ENCODE measurements at places on chromosomes 16 and 17.

DNA sequence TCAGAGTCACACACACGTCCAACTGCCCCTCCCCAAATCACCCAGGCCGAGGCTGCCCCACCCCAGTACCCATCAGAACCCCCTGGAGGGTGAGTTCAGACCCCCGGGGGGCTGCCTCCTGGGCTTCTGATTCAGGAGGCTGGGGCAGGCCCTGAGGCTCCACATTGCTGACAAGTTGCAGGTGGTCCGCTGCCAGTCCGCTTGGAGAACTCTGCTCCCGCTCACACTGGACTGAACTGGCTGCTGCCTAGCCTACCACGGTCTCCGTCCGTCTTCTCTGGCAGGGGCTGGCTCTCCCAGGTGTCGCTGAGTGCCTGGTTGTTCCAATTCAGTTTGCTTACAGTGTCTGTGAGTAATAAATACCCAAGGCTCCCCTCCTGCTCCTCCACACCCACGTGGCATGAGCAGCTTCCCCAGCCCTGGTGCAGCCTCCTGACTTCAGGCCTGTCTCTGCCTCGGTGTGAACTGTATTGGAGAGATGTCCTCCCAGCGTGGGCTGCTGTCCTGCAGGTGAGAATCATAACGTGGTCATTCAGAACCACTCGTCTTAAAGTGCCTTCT is 163.4 kb downstream of the LAT start:
- no peak for DNase-seq

- no peak for DNase-seq
These were observed 677 bp downstream of the CBX1 start for GRCh38 chr17:48100591-48101011.

DNA sequence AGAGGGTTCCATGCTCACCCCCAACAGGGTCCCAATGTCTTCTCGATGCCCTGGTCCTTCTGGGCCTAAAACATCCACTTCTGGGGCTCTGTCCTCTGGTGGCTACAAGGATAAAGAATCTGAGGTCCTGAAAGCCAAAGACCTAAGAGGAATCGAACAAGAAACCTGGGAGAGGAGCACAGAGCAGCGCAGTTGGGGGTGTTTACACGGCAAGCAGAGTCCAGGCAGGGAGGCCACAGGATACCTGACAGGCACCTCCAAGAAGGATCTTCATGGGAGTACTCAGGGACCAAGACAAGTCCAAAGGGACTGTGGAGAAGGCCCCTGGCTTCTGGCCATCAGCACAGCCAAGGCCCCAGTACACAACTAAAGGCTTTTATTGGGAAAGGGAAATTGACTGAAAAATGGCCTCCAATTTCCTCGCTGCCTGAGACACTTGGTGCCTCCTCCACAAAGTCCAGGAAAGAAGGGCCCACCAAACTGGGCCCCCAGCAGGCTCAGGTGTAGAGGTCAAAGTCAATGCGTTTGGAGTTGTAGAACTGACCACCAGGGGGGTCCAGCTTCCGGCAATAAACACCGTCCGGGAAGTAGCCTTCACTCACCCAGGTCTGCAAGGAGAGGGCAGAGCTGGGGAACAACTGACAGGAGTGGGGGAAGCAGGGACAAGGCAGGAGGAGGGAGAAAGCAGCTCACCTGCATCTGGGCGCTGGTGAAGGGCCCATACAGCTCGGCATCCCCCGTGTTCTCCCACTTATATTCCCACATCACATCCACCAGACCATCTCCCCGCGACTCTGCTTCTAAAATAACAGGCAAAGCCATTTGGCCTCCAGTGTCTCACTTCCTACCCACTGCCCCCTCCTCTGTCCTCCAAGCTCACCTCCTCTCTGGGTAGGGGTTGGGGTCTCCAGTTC is 2.4 kb downstream of the CD2BP2 start:
- DNase-seq, result no peak

GRCh38 chr17:65190467-65191097 is 53.4 kb downstream of the RGS9 start:
- DNase-seq, result no peak

DNA sequence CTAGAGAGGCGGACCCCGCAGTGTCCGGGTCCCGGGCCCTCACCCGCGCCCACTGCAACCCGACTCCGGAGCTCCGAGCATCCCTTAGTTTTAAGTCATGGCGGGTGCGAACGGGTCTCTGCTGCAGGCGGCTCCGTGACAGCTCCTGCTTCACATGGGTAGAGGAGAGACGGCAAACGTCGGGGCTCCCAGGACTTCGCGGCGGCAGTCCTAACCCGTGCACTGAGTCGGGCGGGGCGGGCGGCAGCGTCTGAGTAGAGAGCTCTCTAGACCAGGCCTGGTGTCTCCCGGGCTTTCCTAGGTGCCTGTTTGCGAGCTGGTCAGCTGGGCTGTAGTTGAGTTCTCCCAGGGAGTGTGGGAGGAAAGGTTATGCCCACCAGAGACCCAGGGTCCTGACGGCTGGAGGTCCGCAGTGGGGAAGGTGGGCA is 345 bp downstream of the TSC2 start:
- no peak for DNase-seq

DNA sequence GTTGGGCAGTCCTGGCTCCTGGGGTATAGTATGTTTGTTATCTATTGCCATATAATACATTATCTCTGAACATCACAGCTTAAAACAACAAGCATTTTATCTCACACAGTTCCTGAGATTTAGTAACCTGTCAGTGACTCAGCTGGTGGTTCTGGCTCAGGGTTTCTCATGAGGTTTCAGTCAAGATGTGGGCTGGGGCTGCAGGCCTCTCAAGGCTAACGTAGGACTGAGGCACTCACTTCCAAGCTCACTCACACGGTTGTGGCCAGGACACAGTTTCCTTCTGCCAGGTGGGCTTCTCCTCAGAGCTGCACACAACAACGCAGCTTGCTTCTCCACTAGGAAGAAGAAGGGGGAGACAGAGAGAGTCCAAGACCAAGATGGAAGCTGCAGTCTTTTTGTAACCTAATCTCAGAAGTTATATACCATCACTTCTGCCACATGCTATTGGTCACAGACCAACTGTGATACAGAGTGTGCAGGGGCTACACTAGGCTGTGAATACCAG is 10.3 kb upstream of the MED13 start:
- DNase-seq, result no peak

DNA sequence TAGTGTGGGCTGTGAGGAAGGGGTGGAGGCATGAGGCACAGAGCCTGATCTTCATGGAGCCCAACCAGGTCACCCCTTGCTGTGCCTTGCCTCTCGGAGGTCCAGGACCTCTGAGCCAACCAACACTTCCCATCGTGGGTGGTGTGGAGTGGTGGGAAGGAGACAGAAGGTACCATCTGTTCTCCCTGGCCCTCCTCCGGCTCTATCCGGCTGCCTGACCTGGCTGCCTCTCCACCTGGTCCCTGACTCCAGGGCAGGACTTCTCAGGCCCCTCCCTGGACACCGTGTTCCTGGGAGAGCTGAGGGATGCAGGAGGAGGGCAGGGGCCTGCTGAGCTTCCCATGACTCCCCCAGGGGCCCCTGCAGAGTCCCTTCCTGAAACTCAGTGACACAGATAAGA is 3.9 kb downstream of the PDK2 start:
- no peak for DNase-seq

GRCh38 chr16:83100679-83101078 is 473.9 kb downstream of the CDH13 start:
- DNase-seq, result no peak

- DNase-seq, result no peak
These were observed 1.3 kb upstream of the TNFSF13 start for GRCh38 chr17:7557147-7557764.

DNA sequence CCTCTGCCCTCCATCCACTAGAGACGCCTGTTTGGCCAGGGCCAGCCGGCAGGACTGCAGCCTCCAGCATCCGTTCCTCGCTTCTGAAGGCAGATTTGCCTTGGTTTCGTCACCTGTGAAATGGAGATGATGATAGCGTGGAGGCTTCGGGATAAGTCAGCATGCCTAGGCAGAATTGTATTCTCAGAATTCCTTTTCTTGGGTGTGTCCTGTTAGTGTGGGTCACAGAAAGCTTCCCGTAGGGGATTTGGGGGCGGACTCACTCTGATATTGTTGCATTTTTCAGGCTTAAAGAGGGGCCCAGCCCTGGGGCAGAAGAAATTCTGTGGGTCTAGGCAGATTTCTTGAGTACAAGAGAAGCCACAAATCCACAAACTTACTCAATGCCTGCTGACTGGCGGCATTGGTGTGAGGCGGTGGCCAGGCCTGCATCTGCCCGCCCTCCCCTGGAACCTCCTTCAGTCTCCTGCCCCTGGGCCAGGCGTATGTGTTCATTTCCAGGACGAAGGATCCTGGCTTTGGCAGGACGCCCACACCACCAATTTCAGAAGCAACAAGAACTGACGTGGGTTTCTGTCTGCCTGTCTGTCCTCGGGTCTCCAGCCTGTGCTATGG is 17.6 kb downstream of the CCDC42 start:
- DNase-seq, result no peak

DNA sequence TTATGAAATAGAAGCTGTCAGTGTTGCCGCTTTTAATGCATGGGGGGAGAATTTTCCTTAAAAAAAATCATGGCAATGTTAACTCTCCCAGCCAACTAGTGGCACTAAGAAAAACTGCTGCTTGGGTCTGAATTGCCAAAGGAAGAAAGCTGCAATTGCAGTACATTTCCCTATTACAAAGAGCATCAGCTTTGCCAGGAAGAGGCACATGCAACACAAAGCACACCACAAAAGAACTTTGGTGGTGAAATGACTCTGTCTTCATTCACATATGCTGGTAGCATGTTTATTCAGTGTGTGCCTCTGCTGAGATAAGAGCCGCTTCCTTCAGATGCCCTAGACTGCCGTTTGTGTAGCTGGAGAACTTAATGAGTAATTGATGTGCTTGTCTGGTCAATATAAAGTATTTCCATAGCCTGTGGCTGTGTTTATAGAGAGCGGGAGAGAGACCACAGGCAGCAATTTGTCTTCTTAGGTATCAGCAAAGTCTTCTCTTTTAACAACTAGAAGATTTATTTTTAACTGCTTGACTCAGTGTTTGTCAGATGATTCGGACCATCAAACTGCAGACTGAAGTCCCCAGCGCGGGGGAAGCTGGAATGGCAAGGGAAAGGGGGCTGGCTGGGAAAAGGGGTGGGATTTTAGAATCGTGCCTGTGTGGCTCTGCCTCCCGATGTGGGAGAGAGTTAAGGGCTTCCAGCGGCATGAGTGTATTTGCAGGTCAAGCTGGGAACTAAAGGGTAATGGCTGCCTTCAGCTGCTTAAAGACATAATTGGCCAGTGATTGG is 115.1 kb downstream of the MRTFB start:
- no peak for DNase-seq

GRCh38 chr17:45841883-45842525 is 2.7 kb upstream of the SPPL2C start:
- no peak for DNase-seq

GRCh38 chr17:82937411-82938371 is 97.9 kb upstream of the ZNF750 start:
- DNase-seq, result no peak

GRCh38 chr17:50020841-50021599 is 26.0 kb upstream of the DLX3 start:
- DNase-seq, result no peak

GRCh38 chr16:78097548-78097947 is 1.9 kb upstream of the WWOX start:
- no peak for DNase-seq

- no peak for DNase-seq
These were observed 27.8 kb upstream of the INTS2 start for GRCh38 chr17:61955619-61956018.

DNA sequence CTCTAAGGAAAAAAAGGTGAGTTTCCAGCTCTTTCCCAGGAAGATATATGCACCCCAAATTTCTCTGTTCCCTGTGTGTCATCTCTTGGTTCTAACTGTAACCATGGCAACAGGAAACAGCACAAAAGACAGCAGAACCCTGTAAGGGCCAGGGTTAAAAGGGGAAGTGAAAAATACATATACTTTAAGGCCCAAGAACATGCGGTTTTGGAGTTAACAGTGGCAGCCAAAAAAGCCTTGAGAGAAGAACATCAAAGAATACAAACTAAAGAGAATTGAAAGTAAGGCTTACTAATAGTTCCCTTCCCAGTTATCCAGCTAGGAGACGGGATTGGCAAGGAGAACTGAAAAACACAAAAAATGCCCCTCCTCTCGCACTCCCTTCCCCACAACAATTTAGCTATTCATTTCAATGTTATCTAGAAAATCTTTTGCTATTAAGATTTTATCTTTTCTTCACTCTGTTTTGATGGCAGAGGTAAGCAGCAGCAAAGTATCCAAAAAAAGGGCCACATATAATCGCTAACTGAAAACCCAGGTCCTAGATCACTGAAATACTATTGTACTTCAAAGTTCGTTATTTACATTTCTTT is 1.5 kb downstream of the SPOP start:
- DNase-seq, result no peak

DNA sequence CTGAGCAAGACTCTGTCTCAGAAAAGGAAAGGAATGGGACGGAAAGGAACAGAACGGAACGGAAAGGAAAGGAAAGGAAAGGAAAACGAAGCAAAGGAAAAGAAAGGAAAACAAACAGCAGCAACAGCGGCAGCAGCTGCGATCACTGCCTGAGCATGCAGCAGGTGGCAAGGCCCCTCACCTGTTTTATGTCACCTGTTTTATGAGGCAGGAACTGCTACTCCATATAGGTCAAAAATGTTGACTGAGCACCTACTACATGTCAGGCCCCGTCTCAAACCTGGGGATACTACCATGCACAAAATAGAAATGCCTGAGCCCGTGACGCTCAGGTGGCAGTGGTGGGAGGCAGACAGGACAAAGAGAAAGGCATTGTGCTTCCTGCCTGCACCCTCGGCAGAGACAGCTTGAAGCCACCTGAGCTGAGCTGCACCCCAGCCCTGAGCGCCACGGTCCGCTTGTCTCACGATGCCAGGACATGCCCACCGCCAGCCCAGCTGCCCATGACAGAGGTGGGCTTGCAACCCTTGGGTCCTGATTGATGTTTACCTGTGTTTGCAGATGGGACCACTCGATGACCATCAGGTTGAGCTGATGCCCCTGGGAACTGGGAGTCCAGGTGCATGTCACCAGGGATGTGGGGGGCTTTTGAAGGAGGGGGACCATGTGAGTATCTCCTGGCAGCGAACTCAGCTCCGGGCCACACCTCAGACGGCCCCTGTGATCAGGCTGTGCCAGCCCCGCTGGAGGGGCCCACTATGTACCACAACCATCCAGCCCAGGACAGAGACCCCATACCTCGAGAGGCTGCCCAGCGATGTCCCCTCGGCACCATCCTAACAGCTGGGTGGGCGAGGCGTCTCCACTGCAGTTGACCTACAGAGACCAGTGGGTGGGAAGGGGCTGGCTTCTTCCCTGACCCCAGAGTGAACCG is 77.4 kb downstream of the RMI2 start:
- no peak for DNase-seq

- DNase-seq, result no peak
These were observed 3.6 kb downstream of the PRCD start for GRCh38 chr17:76543482-76543825.

Measured in AG04449 (cell line).